ENCODE measurements at places on chromosomes 5 and 9. TPM values are rescaled to one million over a fixed set of nuclear protein-coding genes. Genes with fewer than 3 reads are reported as not detected.

GRCh38 chr5:108942701-108943100 is 195.0 kb downstream of the FER start:
- H3K27ac ChIP-seq: no peak overlapping the region
- H3K27me3 ChIP-seq: no peaks in the 10 kb centered on the region
- DNase-seq: no peak
- no peaks in the 10 kb centered on the region for H3K36me3 ChIP-seq
- H3K4me3 ChIP-seq: no peak overlapping the region
- no peaks in the 10 kb centered on the region for H3K4me1 ChIP-seq

DNA sequence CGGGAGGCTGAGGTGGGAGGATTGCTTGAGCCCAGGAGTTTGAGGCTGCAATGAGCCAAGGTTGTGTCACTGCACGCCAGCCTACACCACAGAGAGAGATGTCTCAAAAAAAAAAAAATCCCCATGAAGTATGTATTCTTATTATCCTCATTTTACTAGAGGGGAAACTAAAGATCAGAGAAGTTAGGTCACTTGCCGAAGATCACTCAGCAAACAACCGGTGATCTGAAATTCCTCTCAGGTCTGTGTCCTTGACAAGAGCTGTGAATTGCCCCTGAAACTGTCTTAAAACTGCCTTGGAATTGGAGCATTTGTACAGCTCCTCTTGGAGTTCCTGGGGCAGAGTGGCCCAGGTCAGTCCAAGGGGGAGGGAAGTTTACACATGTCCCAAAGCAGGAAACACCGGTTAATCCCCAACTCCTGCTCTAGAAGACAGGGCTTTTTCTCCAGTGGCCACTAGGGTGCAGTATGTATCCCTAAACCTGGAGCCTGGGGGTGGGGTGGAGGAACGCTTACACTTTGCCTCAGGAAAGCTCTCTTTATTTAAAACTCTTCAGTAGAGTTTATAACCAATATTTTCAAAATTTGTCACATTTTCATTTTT is 27.6 kb downstream of the AQP7 start:
- no peak overlapping the region for H3K4me3 ChIP-seq
- peaks cover 14% of the 10 kb centered on the region for H3K4me1 ChIP-seq
- peak overlapping the region; percentile 24 for H3K27ac ChIP-seq
- H3K27me3 ChIP-seq: no peaks in the 10 kb centered on the region

DNA sequence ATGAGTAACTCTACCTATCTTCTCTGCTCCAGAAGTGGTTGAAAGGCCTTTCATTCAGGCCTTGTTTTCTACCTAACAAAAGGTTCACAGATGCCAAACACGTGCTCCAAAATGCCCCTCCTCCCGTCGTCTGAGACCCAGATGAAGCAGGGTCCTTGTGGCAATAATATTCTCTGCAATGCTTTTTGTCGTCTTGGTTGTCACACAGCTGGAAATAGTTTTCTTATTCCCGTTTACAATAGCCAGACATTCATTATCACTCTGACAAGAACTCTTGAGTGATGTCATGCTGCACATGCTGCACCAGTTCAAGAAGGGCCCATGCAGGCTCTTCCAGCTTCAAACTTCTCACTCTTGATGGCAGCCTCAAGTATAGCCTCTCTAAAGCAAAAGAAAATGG is 7.8 kb downstream of the LPAR1 start:
- no peak overlapping the region for H3K4me3 ChIP-seq
- no peak overlapping the region for H3K27ac ChIP-seq
- no peak for DNase-seq
- H3K27me3 ChIP-seq: peaks cover 3% of the 10 kb centered on the region
- H3K36me3 ChIP-seq: no peaks in the 10 kb centered on the region

- peaks cover 11% of the 10 kb centered on the region for H3K4me1 ChIP-seq
- H3K27ac ChIP-seq: no peak overlapping the region
- H3K4me3 ChIP-seq: no peak overlapping the region
- peaks cover 3% of the 10 kb centered on the region for H3K27me3 ChIP-seq
- DNase-seq: no peak
Observed at GRCh38 chr5:72244862-72245371, 75.1 kb downstream of the MRPS27 start.

DNA sequence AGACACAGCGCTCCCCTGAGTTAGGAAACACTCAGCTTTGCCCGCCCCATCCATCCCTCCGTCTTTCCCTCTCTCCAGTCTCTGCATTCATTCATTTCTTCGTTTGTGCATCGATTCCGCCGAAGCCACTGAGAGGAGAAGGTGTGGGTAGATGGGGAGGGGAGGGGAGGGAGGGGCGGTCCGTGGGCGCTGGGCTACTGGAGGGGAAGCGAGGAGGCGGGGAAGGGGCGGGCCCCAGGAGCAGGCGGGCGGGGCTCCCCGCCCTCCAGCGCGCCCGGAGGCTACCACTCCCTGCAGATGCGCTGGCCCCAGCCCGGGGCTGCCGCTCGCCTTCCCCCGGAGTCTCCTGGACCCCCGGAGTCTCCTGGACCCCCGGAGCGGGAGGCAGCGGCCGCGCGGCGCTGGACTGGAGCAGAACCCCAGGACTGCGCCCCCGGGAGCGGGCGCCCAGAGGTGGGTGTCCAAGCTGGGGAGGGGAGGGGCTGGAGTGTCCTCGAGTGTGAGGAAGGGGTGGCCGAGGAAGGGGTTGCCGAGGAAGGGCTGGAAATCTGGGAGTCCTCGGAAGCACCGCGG is 159.5 kb downstream of the C9orf152 start:
- peak overlapping the region; percentile 89 for H3K27ac ChIP-seq
- H3K4me3 ChIP-seq: peak overlapping the region; percentile 93
- no peaks in the 10 kb centered on the region for H3K27me3 ChIP-seq
- peaks cover 19% of the 10 kb centered on the region for H3K36me3 ChIP-seq

DNA sequence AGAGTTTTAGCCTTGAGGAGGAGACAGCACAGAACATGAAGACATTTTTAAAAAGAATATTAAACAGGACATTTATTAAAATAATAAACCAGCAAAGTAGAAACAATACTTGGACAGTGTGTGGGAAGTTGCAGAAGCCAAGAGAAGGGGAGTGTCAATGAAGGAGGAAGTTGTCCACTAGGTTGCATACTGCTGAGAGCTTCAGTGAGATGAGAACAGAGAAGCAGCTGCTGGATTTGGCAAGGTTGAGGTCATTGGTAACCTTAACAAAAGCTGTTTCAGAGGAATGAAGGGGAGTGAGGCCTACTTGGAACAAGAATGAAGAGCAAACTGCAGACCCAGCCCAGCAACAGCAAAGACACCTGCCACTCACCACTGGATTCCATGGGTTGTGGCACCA is 11.4 kb downstream of the BHMT start:
- H3K36me3 ChIP-seq: no peaks in the 10 kb centered on the region
- H3K27ac ChIP-seq: no peak overlapping the region
- peaks cover 2% of the 10 kb centered on the region for H3K27me3 ChIP-seq
- no peak overlapping the region for H3K4me3 ChIP-seq
- H3K4me1 ChIP-seq: no peaks in the 10 kb centered on the region
- no peak for DNase-seq

DNA sequence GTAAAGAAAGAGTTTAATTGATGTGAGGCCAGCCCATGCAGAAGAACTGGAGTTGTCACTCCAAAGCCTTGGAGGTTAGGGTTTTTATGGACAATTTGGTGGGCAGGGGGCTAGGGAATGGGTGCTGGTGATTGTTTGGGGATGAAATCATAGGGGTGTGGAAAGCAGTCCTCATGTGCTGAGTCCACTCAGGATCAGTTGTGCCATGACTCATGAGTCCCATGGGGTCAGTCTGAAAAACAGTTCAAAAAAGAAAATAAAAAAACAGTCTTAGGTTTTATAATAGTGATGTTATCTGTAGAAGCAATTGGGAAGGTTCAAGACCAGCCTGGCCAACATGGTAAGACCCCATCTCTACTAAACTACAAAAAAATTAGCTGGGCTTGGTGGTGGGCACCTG is 162.3 kb downstream of the KDM4C start:
- no peak overlapping the region for H3K27ac ChIP-seq
- H3K4me1 ChIP-seq: peaks cover 38% of the 10 kb centered on the region
- peaks cover 22% of the 10 kb centered on the region for H3K36me3 ChIP-seq
- H3K4me3 ChIP-seq: no peak overlapping the region
- DNase-seq: no peak

Gene NTNG2
- 4.6 TPM for total RNA-seq

DNA sequence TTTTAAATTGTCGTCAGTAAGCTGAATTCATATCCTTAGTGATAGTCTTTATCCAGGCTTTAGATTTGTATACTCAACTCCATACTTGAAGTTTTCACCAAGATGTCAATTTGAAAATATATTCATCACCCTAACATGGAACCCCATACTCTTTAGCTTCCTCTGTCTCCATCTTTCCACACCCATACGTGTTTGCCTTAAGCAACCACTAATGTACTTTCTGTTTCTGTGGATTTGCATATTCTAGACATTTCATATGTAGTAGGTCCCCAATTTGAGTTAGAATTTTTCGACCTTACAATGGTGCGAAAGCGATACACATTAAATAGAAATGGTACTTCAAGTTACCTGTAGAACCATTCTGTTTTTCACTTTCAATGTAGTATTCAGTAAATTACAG is 65.2 kb downstream of the NSD1 start:
- peaks cover 21% of the 10 kb centered on the region for H3K4me1 ChIP-seq
- DNase-seq: no peak
- H3K4me3 ChIP-seq: no peak overlapping the region
- no peaks in the 10 kb centered on the region for H3K27me3 ChIP-seq

DNA sequence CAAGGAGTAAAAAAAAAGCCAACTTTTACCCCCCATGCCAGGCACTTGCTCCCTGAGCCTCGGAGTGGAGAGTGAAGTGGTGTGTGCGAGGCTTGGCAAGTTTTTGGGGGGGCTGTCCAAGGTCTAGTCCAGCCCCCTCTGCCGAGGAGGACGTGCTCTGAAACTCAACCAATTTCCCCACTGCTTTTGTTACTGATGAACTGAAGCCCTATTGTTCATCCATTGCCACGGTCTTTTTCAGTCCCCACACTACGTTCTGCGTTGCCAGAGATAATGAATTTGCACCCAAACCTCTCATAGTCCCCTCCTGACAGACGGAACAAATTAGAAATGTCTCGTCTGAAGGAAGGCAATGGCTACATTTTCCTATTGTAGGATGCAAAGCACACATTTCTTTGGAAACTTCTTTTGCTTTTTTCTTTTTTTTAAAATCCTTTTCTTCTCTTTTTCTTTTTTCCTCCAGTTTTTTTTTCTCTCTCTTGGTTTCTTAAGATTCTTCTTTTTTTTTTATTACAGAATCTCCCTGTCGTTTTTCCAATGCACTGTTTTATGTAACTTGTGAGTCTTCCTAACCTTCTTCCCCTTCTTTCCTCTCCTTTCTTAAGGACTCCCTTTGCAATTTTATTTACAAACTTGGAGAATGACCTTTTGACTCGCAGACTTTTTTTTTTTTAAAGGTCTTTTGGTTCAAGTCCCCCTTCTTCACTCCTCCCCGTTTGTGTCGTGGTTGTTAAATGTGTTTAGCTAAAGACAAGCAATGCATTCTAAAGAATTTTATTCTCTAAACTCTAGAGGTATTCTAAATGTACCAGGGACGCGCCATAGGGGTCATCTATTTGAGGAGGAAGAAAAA is 209.5 kb downstream of the MEF2C start:
- H3K4me3 ChIP-seq: peak overlapping the region; percentile 62
- peak overlapping the region; percentile 86 for H3K27ac ChIP-seq
- H3K4me1 ChIP-seq: peaks cover 22% of the 10 kb centered on the region

GRCh38 chr9:880725-881124 is 39.2 kb downstream of the DMRT1 start:
- no peak overlapping the region for H3K27ac ChIP-seq
- no peak for DNase-seq
- H3K4me1 ChIP-seq: peaks cover 9% of the 10 kb centered on the region
- H3K36me3 ChIP-seq: no peaks in the 10 kb centered on the region
- peaks cover 19% of the 10 kb centered on the region for H3K27me3 ChIP-seq

DNA sequence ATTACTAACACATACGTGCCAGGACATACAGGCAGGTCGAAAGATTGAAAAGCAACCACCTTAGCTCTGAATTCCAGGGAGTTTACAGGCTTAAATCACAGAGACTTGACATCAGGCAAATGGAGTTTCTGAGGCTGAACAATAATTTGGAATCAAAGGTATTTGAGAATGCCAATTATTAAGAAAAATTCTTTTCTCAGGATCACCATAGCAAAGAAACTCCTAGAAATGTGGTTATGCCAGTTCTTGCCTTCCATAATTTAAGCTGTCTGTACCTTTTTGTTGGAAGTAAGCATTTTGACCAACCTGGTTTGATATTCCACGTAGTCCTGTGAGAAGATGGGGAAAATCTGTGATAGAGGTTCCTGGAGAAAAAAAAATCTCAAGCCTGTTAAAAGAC is 312.4 kb upstream of the SMARCA2 start:
- H3K36me3 ChIP-seq: no peaks in the 10 kb centered on the region
- H3K4me1 ChIP-seq: no peaks in the 10 kb centered on the region
- no peak overlapping the region for H3K4me3 ChIP-seq
- H3K27ac ChIP-seq: no peak overlapping the region

DNA sequence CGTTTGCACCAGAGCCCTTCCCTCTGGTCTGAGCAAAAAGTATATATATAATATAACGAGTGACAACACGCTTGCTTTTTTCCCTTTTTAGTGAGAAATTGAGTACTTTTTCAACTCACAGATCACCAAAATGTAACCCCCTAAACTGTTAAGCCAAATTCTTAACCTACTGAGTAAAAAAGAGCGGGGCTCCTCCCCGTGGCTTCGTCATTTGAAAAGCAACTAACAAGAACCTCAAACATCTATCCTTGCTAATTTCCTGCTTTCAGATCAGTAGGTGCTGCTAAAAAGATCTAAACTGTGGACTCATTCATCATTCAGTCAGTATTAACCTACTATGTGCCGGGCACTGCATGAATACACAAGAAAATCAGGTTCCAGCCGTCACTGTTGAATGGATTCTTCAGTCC is 1.0 kb upstream of the PTBP3 start:
- peak overlapping the region; percentile 97 for H3K4me3 ChIP-seq
- H3K36me3 ChIP-seq: no peaks in the 10 kb centered on the region
- peaks cover 31% of the 10 kb centered on the region for H3K4me1 ChIP-seq
- H3K27me3 ChIP-seq: peaks cover 2% of the 10 kb centered on the region
- peak; percentile 16 for DNase-seq
- H3K27ac ChIP-seq: peak overlapping the region; percentile 94

GRCh38 chr5:178993236-178993765 is 1.8 kb downstream of the GRM6 start:
- H3K27me3 ChIP-seq: peaks cover 10% of the 10 kb centered on the region
- DNase-seq: no peak
- H3K4me1 ChIP-seq: no peaks in the 10 kb centered on the region
- no peaks in the 10 kb centered on the region for H3K36me3 ChIP-seq

- H3K36me3 ChIP-seq: peaks cover 2% of the 10 kb centered on the region
- no peaks in the 10 kb centered on the region for H3K4me1 ChIP-seq
- no peak for DNase-seq
- no peaks in the 10 kb centered on the region for H3K27me3 ChIP-seq
Observed at GRCh38 chr5:37184748-37185364, 64.3 kb downstream of the CPLANE1 start.

DNA sequence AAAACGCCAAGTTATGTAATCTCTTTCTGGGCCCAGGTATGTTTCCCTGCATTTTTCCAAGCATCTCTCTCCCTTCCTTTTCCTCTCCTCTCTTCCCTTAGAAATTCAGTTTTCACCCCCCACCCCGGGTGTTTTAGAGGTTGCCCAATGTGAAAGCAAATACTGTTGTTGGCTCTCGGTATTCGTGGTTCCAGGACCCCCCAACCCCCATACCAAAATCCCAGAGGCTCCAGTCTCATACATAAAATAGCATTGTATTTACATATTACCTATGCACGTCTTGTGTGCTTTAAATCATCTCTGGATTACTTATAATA is 48.8 kb downstream of the ACER2 start:
- H3K4me1 ChIP-seq: peaks cover 15% of the 10 kb centered on the region
- no peak overlapping the region for H3K27ac ChIP-seq
- DNase-seq: no peak
- peaks cover 9% of the 10 kb centered on the region for H3K27me3 ChIP-seq
- H3K4me3 ChIP-seq: peak overlapping the region; percentile 35

- no peak for DNase-seq
- no peak overlapping the region for H3K27ac ChIP-seq
- no peaks in the 10 kb centered on the region for H3K36me3 ChIP-seq
- H3K4me3 ChIP-seq: no peak overlapping the region
Observed at GRCh38 chr5:180120237-180121101, 48.9 kb upstream of the RNF130 start.
